ENCODE measurements at places on chromosomes 5 and 9. TPM values are rescaled to one million over a fixed set of nuclear protein-coding genes. Genes with fewer than 3 reads are reported as not detected.

The PCDHGC4 gene
- 2.6 TPM for total RNA-seq

The PCDHA13 gene
- total RNA-seq = 6.7 TPM

The KYAT1 gene
- total RNA-seq = 9.7 TPM

The SPINK7 gene
- not detected for total RNA-seq

The ANKRD18B gene
- total RNA-seq = 2.1 TPM

The ADAMTS13 gene
- 7.1 TPM for total RNA-seq

The ELP1 gene
- 22.9 TPM for total RNA-seq

The THBS4 gene
- 1.5 TPM for total RNA-seq

The MOB3B gene
- total RNA-seq = 19.3 TPM

The FOXD1 gene
- total RNA-seq = 2.6 TPM

The SREK1 gene
- 54.1 TPM for total RNA-seq

The N4BP3 gene
- total RNA-seq = 1.2 TPM

The DAB2IP gene
- 114 TPM for total RNA-seq

The IRX1 gene
- not detected for total RNA-seq

The TSSK1B gene
- total RNA-seq = 0.20 TPM

The SPINK13 gene
- not detected for total RNA-seq

The NR2F1 gene
- 162 TPM for total RNA-seq

The SSNA1 gene
- total RNA-seq = 65.7 TPM

Measured in mucosa of gallbladder (tissue), 1 donor.